ENCODE measurements at places on chromosomes 7 and 10. TPM values are rescaled to one million over a fixed set of nuclear protein-coding genes. Genes with fewer than 3 reads are reported as not detected.

DNA sequence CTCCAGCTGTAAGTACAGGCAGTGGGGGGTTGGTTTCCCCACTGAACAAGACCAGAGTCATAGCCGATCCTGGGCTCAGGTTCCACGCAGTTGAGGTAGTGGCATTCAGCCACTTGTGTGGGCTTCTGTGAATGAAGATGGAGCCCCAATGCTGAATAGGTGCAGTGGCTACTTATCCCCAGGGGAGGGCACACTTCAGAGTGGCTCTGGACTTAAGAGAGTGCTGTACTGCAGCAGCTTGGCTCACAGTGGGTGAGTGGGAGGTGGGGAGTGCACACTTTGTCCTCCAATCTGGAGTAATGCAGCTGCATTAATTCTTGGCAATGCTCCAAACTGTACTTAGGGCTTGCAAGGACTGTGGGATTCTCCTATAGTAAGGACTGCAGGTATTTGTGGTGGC, 81.9 kb downstream of the BUB3 start:
- no peak for DNase-seq

GRCh38 chr7:33694006-33694405, 211.3 kb upstream of the BMPER start:
- DNase-seq = no peak

- no peak for DNase-seq
These were observed 8.8 kb upstream of the GET4 start for GRCh38 chr7:867406-868188.

DNA sequence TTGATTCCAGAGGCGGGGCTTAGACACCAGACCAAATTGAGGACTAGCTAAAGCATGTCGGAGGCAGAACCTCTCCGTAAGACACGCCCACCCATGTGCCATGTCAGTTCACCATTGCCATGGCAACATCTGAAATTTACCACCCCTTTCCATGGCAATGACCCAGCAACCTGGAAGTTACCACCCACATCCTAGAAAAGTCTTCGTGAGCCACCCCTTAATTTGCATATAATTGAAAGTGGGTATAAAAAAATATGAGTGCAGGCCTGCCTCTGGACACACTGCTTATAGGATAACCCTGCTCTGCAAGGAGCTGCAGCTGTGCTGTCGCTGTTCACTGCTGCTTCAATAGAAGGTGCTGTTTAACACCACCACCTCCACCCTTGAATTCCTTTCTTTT, 28.0 kb downstream of the TMEM270 start:
- DNase-seq = no peak

- DNase-seq = no peak
These were observed 361.1 kb upstream of the IGFBP3 start for GRCh38 chr7:46282155-46282554.

GRCh38 chr10:42477170-42477569, 161.2 kb downstream of the ZNF33B start:
- no peak for DNase-seq

- no peak for DNase-seq
These were observed 243.6 kb downstream of the ELFN1 start for GRCh38 chr7:1913466-1914282.

- DNase-seq = no peak
These were observed 172.9 kb downstream of the WDR37 start for GRCh38 chr10:1229116-1229515.

DNA sequence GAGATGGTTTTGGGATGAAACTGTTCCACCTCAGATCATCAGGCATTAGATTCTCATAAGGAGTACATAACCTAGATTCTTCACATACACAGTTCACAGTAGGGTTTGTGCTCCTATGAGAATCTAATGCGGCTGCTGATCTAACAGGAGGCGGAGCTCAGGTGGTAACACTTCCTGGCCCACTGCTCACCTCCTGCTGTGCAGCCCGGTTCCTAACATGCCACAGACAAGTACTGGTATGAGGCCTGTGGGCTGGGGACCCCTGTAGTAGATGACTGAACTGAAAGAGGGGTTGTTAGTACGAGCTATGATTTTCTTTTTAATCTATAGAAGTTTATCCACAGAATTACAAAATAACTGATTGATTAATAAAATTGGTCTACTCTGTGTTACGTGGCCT, 48.1 kb downstream of the DGKB start:
- no peak for DNase-seq

- no peak for DNase-seq
These were observed 22.2 kb downstream of the TAS2R41 start for GRCh38 chr7:143499743-143500348.

GRCh38 chr10:74898201-74898976, 72.0 kb downstream of the KAT6B start:
- DNase-seq = no peak

DNA sequence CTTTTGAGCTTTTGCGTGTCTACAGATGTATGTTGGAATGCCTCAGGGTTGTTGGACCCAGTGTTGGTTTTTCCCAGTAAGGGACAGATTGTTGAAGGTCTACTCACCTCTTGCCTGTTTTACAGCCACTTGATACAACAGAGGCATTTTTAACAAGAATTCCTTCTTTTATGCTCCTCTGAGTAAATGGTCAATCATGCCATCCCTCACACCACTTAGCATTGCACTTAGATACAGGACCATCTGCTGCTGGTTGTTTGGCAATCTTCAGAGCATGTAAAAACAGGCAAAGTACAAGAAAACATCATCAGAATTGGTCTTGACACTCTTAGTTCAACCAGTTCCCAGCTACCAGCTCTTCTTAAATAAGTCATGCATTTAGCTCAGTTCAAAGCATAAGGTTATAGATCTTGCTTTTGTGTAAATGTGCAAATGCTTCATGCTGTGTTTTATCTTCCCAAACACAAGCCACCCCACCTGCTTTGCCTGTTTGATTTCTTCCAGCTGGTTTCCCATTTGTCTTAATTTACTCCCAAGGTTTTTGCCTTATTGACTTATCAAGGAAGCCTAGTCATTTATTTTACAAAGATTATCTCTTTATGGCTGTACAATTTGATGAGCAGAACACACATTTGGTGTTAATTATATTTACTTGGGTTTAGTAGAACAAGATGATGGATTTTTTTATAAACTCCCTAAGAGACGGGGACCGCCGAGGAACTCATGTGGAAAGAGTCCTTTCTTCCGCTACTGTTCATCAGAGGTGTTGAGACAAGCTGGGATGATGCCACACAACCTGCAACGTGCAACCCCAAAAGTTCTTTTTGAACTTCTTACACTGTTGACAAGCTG, 136.6 kb downstream of the AHR start:
- DNase-seq = no peak

DNA sequence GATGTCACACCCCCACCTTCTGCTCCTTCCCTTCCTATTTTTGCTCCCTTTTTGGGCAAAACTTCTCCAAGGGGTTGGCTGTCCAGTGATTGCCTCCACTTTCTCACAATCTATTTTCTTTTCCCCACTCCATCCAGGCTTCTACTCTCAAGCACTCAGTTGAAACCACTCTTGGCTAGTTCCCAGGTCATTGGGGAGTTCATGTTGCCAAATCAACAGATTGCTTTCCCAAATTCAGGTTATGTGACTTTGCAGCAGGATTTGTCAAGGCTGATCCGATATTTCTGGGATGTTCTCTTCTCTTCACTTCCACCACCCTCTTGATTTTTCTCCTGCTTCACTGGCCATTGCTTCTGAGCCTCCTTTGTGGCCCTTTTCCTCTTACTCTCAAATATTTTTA, 258.7 kb upstream of the SLC26A5 start:
- DNase-seq = no peak

DNA sequence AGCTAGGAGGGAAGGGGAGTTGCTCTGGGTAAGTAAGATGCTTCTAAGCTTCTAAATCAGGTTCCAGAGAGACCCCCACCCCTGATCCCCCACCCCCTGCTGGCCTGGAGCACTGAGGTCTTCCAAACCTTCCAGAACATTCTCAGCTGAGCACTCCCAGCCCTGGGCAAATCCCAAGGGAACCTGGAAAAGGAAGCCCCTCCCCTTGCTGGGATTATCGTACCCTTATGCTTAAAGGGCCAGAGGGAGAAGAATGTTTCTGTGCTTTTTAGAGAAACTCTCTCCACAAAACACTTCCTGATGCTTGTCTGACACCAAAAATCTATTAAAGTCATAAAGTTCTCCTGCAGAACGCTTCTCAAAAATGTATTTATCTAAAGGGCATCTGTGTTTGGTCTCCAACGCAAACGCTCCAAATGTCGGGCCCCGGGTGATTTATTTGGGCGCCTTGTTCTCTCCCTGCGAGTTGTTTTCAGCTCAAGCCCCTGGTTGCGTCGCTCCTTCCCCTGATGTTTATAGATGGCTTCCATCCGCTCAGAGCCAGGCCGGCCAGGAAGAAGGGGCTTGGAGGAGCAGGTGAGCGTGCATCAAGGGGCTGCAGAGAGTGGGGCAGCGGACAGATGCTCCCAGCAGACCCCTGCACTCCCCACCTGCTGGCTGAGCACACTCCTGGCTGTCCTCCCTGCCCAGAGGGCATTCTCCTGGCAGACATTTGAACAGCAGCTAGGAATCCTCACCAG, 8.2 kb upstream of the RET start:
- no peak for DNase-seq

DNA sequence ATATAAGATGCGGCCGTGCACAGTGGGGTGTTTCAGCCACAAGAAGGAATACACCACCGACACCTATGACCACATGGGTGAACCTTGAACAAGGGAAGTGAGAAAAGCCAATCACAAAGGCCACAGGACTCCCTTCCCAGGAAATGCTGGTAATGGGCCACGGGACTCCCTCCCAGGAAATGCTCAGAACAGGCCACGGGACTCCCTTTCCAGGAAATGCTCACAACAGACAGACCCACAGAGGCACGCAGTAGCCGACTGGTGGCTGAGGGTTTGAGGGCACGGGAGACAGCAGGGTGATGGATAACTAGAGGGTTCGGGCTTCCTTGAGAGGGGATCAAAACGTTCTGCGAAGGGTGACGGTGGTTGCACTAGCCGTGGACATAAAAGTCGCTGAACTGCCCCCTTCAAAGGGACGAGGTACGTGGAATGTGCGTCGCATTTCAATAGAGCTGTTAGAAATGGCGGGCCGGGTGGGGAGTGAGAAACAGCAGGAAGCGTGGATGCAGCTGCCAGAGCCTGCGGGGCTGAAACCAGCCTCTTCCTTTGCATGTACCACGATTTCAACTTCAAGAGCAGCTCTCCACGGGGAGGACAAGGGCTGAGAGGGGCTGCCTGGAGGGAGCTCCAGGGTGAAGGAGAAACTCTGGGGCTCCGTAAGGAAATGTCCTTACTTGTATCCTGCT, 274.0 kb downstream of the ELFN1 start:
- no peak for DNase-seq

- DNase-seq = no peak
These were observed 15.4 kb upstream of the LYZL1 start for GRCh38 chr10:29273478-29273877.

- DNase-seq = no peak
These were observed 5.9 kb upstream of the HTR5A start for GRCh38 chr7:155064186-155064585.

DNA sequence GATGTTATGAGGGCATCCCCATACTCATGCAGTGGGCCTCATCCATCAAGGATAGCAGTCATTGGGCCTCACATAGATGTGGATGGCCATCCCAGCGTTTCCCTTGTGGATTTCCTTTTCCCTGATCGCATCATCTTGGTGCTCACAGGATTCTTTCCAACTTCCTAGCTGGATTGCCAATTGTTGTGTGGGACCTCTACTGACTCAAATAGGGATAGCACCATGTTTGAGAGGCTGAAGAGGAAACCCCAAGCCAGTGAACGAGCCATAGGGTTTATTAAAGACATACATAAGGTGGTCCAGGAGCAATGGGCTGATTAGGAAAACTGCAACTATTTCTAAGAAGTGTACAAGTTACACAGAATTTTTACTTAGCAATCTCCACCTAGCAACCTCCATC, 21.8 kb downstream of the ASZ1 start:
- DNase-seq = no peak

GRCh38 chr10:123327450-123327849, 173.2 kb downstream of the BUB3 start:
- DNase-seq = no peak

DNA sequence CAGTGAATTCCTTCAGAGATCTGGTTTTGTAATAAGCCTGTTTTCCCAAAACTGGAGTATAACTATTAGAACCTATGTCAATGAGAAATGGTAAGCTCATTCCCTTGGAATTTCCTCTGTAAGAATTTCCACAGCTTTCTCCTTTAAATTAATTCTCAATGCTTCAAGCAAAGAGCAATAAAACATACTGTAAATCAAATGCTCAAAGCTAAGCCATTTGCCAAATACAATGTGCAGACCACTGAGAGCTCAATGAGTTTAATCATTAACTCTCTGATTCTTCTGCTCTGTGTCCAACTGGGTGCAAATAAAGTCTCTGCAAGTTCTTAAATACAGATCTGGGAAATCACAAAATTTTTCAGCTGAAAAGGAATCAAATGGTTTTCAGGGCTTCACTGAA, 227.6 kb upstream of the IMMP2L start:
- DNase-seq = peak; percentile 91

GRCh38 chr7:86964973-86965726, 94.3 kb downstream of the ELAPOR2 start:
- DNase-seq = no peak

GRCh38 chr10:98268694-98269431, 869 bp upstream of the LOXL4 start:
- DNase-seq = no peak

DNA sequence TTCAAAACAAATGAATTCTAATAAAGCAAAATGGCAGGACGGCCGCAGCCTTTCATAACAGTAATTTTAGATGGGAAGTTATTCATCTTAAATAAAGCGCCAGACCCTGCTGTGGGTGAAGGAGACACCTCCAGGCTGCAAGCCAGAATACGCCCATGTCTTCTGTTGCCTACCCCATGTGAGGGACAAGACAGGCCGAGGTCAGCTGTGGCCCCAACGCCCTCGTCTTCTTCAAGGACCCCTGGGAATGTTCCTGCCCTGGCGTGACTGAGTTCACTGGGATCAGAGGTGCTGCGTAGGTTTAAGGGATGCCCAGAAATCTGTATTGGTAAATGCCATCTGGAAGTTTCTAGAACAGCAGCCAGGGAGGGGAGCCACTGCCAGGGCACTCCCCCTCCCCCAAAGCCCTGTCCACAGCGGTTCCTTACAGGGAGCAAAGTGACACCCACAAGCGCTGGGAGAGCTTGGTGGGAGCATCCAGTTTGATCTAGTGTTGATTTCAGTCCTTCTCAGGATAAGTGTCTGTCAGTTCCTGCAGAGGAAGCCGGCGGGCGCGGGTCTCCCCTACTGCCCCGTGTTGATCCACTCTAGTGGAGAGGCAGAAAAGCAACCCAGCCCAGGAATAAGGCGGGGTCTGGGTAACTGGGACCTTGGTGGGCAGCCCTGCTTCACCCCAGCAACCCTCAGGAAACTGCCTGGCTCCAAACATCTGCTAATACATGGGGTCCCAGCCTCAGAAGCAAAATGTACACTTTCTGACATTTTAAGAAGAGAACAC, 20.6 kb downstream of the PAPOLB start:
- DNase-seq = no peak

- no peak for DNase-seq
These were observed 55.1 kb downstream of the ABI1 start for GRCh38 chr10:26805567-26806245.

Gene ARHGAP22
- 1.1 TPM for total RNA-seq

Gene UPK3B
- total RNA-seq = 1.7 TPM

Gene SPDYE3
- total RNA-seq = not detected

Gene CFTR
- 1.2 TPM for total RNA-seq

Gene SPDYE2
- not detected for total RNA-seq

Gene NOLC1
- total RNA-seq = 33.0 TPM

Gene DDC
- not detected for total RNA-seq

Gene OPN1SW
- total RNA-seq = not detected

Gene VGF
- 0.10 TPM for total RNA-seq

Gene SFTPD
- total RNA-seq = not detected

Gene NSMCE4A
- 53.3 TPM for total RNA-seq

Gene SLC26A5
- total RNA-seq = 0.20 TPM
